ENCODE measurements at places on chromosomes 2 and 18.

GRCh38 chr2:165567273-165567672 is 97.8 kb downstream of the CSRNP3 start:
- DNase-seq, result peak; percentile 41

GRCh38 chr2:227134591-227134990 is 29.4 kb downstream of the COL4A4 start:
- DNase-seq, result no peak

- DNase-seq, result no peak
Measured at GRCh38 chr2:69801745-69802290, 27.6 kb upstream of the GMCL1 start.

- DNase-seq, result no peak
Measured at GRCh38 chr2:84918430-84918829, 13.0 kb downstream of the TMSB10 start.

- no peak for DNase-seq
Measured at GRCh38 chr2:196990788-196991461, 64.4 kb upstream of the PGAP1 start.

DNA sequence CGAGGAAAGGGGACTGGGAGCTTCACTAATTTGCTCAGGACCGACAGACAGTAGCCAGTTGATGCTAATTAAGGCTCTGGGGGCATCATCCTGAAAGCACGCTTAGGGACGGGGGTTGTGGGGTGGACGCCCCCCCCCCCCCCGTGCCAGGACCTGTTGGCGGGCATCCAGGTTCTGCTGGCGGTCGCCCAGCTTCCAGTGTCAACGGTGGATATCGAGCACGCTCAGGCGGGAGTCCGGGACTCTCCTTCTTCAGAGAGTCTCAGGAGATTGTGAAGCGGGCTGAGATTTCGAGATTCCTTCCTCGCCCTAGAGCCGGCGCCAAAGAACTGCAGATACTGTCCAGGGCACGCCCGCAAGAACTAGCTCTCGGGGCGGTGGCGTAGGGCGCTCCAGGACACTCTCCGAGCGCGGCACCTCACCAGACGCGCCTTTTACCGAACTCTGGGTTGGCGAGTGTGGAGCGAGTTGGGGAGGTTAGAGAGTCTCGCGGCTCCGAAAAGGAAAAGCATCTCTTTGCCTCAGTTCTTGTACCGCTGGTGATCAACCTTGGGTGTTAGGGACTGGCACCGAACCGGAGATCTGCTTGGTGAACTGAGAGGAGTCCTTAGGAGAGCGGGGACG is 5.6 kb downstream of the RAX start:
- DNase-seq, result no peak

DNA sequence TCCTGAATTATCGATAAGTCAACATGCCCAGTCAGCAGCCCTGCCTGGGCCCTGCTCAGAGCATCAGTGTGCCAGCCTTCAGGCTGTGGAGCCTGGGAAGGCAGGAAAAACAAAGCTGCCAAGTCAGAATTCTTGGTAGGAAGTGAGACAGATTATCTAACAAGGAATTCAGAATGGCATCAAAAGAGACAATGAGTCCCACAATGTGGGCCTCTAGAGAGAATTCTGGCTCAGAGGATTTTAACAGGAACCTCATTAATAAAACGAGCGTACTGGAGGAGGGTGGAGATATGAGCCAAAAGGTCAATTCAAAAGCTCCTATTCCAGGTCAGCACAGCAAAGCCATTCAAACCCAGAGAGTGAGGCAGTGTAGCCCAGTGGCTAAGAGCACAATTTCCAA is 327.6 kb upstream of the MMADHC start:
- no peak for DNase-seq

GRCh38 chr18:66682855-66683322 is 79.0 kb upstream of the CDH19 start:
- no peak for DNase-seq

- no peak for DNase-seq
Measured at GRCh38 chr2:192536922-192537624, 342.3 kb upstream of the TMEFF2 start.

- no peak for DNase-seq
Measured at GRCh38 chr2:233428008-233428407, 73.7 kb downstream of the DGKD start.
